Sigmoid colon (tissue), 7 donors: ENCODE measurements at places on chromosomes 12 and 14. TPM values are rescaled to one million over a fixed set of nuclear protein-coding genes. Genes with fewer than 3 reads are reported as not detected.
A peak's percentile ranks its signal among the peaks of the same experiment; 100 is the strongest.

DNA sequence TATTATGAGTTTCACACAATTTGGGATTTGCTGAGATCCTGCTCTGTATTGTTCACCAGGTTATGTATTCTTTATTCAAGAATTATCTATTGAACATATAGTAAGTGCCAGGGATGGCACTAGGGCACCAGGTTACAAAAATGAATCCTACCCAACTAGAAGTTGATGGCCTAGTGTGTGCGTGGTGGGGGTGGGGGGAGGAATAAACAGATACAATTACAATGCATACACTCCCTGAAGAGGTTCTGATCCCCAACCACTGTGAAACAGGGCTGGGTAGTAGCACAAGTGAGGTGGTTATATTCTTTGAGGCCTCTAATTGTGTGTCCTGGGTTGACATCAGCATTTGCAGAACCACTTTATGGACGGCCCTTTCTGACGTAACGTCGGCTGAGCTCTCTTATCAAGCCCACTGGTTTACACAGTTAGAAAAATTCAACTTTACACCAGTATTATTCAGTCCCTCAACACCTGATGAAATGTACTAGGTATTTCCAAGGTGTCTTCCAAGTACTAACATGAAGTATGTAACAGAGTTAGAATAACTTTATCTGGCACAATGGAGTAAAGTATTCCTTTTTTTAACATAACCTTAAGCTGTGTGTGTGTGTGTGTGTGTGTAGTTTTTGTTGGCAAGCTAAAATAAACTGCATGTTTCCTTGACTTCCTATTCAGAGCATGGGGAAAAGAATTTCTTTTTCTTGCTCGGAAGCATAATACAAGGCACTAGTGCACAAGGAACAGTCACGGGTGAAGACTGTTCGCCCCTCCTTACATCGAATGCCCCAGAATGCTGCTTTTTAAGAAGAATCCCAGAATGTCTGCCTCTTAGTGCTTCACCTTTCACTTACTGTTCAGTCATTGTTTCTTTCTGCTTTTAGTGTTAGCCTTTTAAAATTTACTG lies 8.1 kb upstream of the GLRX5 start:
- no peak for DNase-seq
- H3K27ac ChIP-seq: peak overlapping the region; percentile 57
- no peaks in the 10 kb centered on the region for H3K36me3 ChIP-seq
- no peak overlapping the region for H3K4me3 ChIP-seq

DNA sequence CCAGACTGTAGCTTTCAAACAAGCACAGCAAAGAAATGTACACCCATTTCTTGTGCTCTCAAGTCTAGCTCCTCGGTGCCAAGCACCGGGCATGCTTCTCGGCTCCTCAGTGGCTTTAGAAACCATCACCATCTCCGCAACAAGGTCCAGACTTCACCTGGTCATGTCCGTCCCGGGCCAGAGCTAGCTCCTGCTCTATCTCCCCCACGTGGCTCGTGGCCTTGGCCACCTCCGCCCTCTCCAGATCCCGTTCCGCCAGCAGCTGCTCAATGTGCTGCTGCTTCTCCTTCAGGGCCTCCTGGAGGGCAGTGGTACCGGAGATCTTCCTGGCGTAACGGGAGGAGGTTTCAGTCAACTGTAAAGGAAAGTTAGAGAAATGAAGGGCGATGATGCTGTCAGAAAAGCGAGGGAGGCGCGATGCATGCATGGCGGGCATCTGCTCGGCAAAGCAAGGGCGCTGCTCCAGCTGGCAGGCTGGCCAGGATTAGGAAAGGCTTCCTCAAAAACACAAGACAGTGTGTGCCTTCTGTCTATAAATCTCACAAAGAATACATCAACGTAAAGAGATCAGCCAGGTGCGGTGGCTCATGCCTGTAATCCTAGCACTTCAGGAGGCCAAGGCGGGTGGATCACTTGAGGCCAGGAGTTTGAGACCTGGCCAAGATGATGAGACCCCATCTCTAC lies 67.4 kb downstream of the CLIP1 start:
- H3K4me3 ChIP-seq: no peak overlapping the region

DNA sequence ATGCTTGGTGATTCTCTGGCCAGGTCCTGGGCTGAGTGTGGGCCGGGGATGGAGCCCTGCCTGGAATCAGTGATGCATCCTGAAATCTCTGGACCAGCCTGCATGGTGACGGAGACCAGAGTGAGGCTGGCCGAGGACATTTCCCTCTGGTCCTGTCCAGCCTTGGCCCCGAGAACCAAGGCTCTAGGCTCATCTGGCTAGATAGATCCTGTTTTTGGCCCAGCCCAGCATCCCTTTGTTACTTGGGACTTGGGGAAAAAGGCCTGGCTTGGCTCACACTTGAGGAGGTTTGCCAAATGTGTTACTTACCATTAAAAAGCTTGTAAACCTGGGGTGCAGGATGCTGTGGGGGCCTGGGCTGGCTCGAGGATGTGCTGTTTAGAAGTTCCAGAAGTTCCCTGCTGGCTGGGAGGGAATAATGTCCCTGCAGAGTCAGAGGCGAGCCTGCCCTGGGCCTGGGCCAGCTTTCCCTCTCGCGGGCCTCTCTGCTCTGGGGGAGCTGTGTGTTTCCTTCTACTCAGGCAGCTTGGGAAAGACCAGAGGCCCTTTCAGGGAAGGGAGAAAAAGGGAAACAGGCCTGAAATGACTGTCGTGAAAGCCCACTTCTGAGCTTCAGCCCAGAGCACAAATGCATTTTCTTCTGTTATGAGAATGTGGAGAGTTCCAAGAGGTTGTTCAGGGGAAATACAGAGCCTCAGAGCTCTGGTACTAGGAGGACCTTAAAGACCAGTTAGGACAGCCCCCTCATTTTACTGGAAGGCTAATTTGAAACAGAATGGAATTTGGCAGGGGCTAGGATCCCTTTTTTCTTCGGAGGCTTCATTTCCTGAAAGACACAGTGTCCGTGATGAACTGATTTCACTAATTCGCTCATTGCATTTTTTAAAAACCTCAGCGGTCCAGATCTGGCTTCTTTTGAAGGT lies 47.2 kb upstream of the CTDSP2 start:
- H3K36me3 ChIP-seq: no peaks in the 10 kb centered on the region
- peaks cover 97% of the 10 kb centered on the region for H3K4me1 ChIP-seq
- peak; percentile 100 for DNase-seq
- no peak overlapping the region for H3K4me3 ChIP-seq
- no peaks in the 10 kb centered on the region for H3K27me3 ChIP-seq

DNA sequence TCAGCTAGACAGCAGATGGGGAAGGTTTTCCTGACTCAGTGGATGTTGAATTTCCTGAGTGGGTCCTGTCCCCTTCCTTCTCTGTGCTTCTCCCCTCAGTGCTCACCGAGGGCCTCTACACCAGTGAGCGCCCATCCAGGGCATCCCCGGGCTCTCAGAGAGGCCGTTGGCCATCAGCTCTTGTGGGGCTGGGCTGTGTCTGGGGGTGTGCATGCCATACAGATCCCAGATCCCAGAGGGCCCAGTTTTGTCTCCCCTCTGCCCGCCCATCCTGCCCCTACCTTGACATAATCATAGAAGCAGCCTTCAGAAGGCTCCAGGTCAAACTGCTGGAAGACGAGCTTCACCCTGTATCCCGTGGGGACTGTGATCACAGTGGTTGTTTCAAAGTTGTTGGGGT lies 1.1 kb downstream of the C1R start:
- H3K4me3 ChIP-seq: peak overlapping the region; percentile 54
- H3K4me1 ChIP-seq: peaks cover 35% of the 10 kb centered on the region
- H3K27ac ChIP-seq: peak overlapping the region; percentile 77
- H3K27me3 ChIP-seq: no peaks in the 10 kb centered on the region

GRCh38 chr12:14982562-14982961 lies 9.7 kb downstream of the PDE6H start:
- H3K4me1 ChIP-seq: no peaks in the 10 kb centered on the region
- no peaks in the 10 kb centered on the region for H3K36me3 ChIP-seq
- DNase-seq: no peak
- H3K4me3 ChIP-seq: no peak overlapping the region

Gene ENDOU
- total RNA-seq: 0.49 TPM
